GM03348 (cell line): ENCODE measurements at places on chromosomes 2 and 18.

DNA sequence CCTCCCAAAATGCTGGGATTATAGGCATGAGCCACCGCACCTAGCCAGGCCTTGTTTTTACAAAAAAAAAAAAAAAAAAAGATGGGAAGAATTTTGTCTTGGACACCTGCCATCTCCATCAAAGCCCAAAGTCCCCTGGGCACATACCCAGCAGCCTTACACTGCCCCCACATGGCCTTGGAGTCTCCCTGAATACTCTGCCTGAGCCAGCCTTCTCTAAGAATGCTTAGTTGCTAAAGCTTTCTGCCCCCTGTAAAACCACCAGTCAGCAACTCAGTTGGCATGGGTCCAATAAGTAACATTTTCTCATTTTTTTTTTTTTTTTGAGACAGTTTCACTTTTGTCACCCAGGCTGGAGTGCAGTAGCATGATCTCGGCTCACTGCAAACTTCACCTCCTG is 40.6 kb downstream of the SPC25 start:
- peak; percentile 16 for DNase-seq

DNA sequence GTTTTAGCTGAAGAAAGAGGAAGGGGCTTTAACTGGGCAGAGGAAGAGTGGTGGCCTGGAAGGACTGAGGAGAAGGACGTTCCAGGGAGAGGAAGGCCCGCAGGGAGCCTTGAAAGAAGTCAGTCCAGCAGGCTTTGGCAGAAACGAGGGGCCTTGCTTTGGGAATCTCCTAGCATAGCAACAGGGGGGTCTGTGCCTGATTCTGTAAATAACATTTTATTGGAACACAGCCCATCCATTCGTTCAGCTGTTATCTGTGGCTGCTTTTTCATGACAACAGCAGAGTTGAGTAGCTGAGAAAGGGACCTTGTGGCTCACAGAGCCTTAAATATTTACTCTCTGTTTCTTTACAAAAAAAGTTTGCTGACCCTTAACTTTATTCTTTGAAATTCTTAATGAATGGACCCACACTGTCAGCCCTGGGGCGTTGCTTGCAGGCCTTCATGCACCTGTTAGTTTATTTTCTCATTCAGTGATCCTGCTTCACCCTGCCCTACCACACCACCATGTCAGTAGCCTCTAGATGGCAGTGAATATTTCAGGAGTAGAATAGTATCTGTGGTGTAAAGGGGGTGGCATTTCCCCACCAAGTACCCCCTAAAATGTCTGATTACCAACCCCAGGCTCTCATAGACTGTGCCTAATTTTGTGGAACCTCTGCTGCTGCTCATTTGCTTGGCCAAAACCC is 61.0 kb downstream of the MGAT5 start:
- DNase-seq: no peak

DNA sequence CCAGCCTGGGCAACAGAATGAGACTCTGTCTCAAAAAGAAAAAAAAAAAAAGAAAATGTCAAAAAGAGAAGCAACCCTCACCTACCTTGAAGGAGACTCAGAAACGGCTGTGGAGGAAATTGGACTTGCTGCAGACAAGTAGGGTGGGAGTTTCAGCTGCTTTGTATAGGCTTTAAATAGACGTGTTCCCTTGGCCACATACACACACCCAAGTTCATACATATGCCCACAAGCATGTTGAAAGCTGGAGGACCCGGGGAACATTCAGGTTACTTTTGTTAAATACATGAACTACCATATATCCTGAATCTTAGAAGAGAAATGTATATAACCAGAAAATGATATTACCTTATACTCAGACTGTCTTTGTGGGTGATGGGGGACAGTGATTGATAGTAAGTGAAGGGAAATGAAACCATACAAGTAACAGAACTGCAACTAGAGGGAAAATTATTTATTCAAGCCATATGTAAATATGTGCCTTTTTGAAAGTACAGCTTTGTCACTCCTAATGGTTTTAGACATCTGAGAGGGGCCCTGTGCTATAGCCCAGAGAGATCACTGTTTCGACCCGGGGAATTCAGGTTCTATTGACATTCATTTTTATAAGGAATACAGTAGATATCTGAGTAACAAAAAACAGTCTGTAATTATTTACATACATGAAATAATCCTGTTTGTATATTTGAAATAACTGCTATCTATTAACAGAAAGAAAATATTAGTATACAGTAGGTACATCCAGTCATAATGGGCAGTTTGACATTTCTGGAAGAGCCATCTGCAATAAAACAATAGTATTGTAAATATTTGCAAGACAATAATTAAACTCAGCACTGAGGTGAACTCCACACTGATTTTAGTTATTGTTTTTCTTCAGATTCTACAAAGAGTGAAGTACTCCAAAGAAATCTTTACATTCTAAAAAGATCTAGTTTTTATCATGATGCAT is 48.0 kb upstream of the TGIF1 start:
- DNase-seq: no peak

- DNase-seq: no peak
Observed at GRCh38 chr2:103448495-103448894, 686.7 kb downstream of the TMEM182 start.

- DNase-seq: no peak
Observed at GRCh38 chr2:191889931-191890330, 43.0 kb upstream of the CAVIN2 start.

DNA sequence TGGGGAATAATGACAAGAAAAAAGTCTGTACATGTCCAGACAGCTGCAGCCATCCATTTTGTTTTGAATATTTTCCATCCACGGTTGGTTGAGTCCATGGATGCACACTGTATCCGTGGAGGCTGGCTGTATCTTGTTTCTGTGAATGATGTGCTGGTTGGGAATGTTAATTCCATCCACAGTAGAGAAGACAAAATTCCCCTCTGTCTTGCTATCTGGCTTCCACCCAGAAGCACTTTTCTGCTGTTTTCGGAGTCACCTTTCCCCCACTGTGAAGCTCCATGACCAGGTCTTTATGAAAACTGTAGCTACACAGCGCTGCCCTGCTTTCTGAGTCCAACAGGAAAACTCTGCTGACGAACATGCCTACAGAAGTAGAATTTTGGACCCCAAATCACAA is 122.3 kb downstream of the HRH4 start:
- no peak for DNase-seq

DNA sequence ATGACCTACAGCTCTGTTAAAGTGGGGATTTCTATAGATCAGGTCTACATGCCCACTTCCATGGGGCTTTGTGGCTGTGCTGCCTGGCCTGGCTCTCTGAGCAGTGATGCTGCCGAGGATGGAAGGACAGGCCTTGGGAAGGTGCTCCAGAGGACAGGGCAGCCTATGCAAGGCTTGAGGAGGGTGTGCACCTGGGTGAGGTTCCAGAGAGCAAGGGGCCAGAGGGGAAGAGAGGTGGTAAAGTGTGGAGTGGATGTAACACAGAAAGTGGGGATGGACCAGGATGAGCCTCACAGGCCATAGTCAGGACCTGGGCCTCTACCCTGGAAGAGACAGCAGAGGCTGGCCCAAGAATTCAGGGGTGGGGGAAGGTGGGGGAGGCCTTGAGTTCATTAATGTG is 826.4 kb downstream of the DCDC2C start:
- no peak for DNase-seq

- no peak for DNase-seq
Observed at GRCh38 chr2:99961196-99961913, 181.0 kb downstream of the AFF3 start.

GRCh38 chr2:136221026-136221425 is 103.1 kb upstream of the CXCR4 start:
- no peak for DNase-seq

DNA sequence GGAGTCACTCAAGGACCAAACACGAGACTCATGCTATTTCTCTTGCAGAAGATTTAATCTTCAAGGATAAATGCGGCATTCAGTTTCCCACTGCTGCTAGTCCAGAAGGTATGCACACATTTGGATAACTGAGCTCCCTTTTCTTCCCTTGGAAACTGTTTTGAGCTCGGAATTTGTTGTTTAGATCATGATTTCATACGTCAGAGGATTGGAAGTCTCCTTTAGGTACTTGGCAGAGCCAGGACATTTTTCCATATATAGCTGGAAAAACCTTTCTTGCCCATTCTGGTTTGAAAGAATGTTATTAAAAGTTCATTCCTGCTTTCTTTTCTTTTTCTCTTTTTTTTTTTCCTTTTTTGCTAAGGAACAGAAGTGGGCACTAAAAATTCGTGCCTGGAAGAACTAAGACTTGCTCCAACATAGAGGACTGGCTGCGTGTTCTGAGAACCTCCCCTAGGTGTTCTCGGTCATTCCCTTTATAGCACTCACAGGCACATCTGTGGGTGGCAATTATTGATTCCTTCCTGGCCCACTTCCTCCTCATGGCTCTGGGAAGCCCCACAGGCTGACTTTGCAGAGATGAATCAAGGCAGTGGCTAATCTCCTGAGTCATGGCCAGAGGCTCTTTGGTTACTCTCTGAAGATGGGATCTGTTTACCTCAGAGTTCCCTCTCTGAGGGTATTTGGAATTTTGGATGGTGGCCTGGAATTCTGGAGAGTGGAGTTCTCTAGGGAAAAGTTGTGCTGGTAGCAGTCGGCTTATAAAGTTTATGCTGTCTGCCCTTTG is 104.8 kb downstream of the PLCL1 start:
- DNase-seq: peak; percentile 65

DNA sequence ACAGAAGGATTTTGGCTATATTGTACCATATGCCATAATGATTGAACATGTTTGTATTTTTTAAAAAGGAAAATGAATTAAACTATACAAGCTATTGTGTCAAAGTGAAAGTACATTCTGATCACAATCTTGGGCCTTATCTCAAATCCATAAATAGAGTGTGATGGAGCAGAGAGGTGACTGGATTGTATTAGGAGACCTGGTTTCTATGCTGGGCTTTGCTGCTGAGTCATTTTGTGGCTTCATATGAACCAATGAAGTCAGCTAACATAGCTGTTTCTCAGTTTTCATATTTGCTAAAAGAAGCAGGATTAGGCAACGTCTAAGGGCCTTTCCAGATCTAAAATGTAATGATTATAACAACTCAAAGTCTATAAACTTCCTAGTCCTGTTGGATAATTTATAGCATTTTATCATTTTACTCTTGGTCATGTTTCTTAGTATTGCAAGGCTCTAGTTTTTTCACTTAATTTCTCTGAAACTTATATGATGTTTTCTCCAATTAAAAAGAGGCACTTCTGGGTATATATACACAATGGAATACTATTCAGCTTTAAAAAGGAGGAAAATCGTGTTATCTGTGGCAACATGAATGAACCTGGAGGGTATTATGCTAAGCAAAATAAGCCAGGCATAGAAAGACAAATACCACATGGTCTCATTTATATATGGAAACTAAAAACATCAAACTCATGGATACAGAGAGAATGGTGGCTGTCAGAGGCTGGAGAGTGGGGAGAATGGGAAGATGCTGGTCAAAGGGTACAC is 112.3 kb downstream of the MEP1B start:
- DNase-seq: peak; percentile 74

DNA sequence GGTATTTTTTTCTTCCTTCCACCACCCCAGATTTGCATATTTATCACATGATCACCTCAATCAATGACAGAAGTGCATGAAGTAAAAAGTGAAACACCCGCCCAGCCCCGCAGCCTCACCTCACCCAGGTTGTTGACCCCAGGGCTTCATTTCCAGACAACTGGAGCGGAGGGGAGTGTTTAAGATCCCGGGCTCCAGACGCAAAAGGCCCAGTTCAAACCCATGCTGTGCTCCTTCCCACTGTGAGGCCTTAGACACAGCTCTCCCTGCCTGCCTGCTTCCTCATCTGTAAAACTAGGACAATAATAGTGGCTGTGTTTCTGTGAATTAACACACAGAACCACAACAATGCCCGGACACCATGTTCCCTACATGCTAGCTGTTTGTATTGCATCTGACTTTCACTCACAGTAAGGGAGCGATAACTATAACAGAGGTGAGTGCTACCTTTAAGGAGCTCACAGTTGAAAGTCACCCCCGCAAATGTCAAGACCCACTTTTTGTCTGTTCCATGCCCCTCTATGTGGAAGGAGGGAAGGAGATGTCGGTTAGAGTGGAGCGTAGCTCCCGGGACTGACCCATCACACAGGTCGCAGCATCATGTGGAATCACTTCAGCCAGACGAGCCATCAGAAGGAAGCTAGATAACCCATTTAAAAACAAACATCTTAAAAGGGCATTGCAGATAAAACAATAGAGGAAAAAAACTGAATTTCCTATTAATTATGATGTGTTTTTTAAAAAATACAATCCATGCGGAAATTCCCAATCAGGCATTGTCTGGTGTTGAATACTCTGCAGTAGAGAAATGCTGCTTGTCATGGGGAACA is 77.5 kb upstream of the DAPL1 start:
- no peak for DNase-seq

- DNase-seq: no peak
Observed at GRCh38 chr18:57915248-57915647, 112.1 kb upstream of the ATP8B1 start.

DNA sequence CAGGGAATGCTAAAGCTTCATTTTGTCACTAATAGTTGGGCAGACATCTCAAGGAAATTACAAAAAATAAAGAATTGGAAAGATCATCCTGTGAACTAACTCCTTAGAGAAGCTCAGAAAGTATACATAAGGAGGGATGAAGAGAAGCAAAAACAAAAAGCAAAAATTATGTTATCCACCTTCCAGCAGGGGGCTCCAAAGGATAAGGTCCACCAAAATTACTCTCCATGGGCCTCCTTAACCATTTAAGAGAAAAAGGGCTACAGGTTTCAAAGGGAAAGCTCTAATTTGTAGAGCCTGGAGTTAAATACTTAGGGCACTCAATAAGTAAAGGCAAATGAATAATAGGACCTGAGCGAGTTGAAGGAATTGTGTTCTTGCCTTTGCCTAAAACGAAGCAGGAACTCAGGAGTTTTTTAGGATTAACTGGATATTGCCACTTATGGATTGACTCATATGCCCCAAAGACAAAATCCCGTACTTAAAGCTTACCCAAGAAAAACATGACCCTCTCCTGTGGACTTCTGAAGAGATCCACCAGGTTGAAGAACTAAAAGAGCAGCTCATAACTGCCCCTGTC is 1167.9 kb downstream of the DSC3 start:
- DNase-seq: peak; percentile 34

GRCh38 chr2:45285311-45285710 is 276.1 kb upstream of the SIX2 start:
- no peak for DNase-seq

DNA sequence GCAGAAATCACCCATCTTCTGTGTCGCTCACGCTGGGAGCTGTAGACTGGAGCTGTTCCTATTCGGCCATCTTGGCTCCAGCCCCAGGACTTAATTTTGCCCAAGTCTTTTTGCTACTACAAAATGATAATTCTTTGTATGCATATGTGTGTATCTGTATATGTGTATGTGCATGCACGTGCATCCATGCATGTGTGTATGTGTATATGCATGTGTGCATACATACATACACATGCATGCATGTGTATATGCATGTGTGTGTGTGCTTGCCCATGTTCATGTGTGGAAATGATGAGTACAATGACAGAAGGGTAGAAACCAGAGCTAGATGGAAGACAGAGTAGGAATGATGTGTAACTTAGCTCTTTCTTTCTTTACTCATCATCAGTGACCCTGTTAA is 497.9 kb upstream of the SPRED2 start:
- no peak for DNase-seq

DNA sequence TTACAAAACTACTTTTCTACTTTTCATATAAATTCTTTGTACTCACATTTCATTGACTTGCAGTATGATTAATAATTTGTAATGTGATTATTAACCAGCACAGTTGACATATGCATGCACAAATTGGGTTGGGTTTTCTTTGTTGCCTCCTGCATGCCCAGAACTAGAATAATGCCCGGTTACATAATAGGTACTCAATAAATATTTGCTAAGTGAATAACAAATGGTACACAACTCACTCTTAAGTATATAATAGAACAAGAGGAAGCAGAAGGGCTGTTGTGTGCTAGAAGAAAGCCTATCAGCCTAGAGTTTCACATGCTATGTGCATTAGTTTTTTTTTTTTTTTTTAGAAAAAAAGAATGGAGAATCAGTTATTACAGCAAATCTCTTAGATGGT is 9.3 kb downstream of the RDH14 start:
- no peak for DNase-seq
